Glomerular endothelial cell (primary cell): ENCODE measurements at places on chromosomes 2 and 18. TPM values are rescaled to one million over a fixed set of nuclear protein-coding genes. Genes with fewer than 3 reads are reported as not detected.

Gene NLRC4
- total RNA-seq: not detected in 2 replicates

Gene PLCL1
- 5.0 and 5.3 TPM in 2 replicates for total RNA-seq

GRCh38 chr2:76688732-76689131 is 833.4 kb downstream of the LRRTM4 start:
- no peak for DNase-seq

GRCh38 chr2:225667445-225667844 is 267.9 kb downstream of the NYAP2 start:
- no peak for DNase-seq

- DNase-seq: no peak
These were observed 249.8 kb downstream of the BCL11A start for GRCh38 chr2:60303680-60304079.

GRCh38 chr2:26491563-26492167 is 13.7 kb upstream of the OTOF start:
- DNase-seq: no peak

DNA sequence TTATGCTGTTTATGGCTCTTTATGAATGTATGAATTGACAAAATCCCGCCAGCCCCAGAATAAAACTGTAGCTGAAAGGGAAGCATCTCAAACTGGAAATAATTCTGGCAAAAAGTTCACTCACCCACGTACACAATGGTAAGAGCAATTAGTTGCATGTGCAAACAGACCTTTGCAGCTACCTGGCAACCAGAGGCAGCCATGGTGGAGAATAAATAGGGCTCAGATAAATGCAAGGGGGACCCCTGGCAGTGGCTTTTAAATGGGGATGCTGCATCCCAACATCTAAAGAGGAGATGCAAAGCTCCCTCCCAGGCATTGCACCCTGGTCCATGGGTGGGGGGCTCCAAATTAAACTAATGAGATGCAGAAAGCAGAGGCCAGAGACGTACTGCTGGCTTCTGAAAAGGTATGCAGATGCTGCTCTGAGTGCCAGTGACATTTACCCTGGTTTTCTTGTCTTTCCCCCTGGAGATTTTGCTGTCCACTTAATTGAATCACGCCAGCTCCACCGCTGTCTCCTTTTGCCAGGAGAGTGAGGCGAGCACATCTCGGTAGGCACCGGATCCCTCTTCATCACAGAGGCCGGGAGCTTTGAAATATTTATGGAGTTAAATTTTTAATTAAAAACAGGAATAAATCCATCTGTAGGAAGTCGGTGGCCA is 126.6 kb upstream of the NRP2 start:
- no peak for DNase-seq

- no peak for DNase-seq
These were observed 10.9 kb downstream of the SH2D6 start for GRCh38 chr2:85429213-85429923.

DNA sequence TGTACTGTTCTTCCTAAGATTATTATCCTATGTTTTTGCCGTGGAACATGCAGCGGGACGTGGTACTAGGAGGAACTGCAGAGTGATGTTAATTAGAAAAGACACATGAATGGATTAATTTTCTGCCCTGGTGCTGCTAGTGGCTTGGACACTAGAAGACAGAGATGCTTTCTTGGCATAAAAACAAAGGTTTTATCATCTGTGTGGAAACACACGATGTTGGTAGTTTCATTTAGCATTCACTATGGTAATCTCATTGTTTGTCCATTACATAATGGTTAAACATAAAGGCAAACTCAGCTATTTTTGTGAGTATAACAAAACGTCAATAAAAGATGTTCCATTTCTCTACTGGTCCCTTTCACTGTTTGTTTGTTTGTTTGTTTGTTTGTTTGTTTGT is 22.8 kb downstream of the COL6A3 start:
- no peak for DNase-seq
